ENCODE measurements at places on chromosomes 6 and 20.

DNA sequence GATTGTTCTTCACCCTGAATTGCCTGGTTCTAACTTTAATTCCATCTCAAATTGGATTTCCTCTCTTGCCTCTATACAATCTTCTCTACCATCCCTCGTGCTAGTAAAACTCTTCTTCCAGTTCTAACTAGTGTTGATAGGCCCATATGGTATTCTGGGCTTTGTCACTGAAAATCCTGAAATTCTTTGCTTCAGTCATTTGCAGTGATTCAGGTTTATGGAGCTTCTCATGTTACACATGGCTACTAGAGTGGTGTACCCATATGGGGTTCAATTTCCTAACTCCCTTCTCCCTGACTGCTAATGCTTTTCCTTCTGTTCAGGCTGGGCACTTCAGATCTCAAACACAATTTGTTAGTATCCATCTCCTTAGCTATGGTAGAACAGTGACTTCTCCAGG lies 956.6 kb downstream of the KIF16B start:
- no peak for DNase-seq

DNA sequence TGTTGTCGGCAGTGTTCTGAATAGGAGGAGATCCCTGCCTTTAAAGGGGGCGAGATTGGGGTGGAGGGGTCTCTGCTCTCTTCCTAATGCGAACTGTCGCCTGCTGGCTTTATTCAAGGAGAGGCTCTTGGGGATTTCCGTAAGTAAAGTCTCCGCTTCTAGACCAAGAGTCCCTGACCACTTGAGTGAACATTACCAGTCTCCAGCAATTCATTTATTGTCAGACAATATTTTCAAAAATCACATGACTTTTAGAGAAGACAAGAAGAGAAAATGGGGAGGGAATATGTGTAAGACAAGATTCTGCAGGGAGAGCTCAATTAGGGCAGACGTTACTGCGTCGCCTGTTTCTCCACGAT lies 21.2 kb downstream of the POM121L2 start:
- DNase-seq = no peak

GRCh38 chr6:144652292-144652891 lies 367.3 kb downstream of the UTRN start:
- DNase-seq = no peak

GRCh38 chr6:144395826-144396225 lies 110.7 kb downstream of the UTRN start:
- no peak for DNase-seq

DNA sequence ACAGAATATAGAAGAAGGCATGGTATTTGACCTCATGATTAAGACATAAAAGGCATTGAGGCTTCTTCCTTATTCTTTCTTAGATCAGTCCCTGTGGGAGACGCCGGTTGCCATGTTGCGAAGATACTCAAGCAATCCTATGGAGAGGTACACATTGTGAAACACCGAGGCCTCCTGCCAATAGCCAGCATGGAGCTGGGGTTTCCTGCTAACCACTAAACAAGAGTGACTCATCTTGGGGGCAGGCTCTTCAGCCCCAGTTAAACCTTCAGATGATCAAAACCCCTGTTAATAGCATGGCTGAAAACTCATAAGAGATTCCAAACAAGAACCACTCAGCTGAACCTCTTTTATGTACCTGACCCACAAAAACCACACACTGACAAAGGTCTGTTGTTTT lies 478.8 kb downstream of the CD83 start:
- DNase-seq = no peak

- no peak for DNase-seq
These were observed 116.8 kb downstream of the DNAH8 start for GRCh38 chr6:38831865-38832264.

DNA sequence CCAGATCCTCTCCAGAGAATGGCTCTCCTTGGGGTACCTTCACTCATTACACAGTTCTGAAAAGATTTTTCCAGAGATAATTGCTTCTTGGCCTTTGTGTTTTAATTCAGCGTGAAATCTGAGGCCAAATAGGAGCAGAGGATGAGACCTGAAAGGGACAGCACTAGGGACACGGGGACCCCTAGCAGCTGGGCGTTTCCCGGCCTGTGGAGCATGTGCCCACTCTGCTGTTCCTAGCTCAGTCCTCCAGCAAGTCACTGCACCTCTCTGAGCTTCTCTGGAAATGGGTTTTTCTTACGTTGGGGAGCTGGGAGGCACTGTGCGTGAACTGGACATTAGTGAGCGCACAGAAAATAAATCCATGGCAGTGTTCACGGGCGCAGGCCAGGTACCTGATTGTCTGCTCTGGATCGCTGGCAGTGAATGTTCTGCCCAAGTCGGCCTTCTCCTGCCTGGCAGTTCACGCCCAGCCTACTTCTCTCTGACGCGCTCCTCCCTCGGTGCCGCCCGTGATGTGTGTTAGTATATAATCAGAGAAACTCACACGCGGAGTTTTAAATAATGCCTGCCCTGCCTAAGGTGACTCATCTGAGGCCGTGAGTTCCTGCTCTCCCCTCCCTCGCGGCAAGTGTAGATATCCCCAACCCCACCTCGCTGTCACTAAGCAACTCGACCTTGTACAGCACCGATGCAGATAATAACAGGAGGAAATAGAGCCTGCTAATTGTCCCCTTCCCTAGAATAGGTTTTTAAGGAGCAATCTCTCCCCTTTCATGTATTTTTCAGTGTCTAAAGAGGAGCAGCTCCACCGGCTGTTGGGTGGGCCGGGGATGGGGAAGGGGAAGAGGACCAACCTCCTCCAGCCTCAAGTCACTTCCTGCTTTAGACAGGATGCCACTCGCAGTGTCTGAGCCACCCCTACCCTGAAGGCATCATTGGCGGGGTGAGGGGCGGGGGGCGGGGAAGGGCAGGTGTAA lies 2.7 kb upstream of the TUBB2A start:
- no peak for DNase-seq

All from cerebellar nuclear complex (tissue), 1 donor.